SJSA1 (cell line): ENCODE measurements at places on chromosomes 5 and 9. TPM values are rescaled to one million over a fixed set of nuclear protein-coding genes. Genes with fewer than 3 reads are reported as not detected.

- peaks cover 34% of the 10 kb centered on the region for H3K4me1 ChIP-seq
- peaks cover 8% of the 10 kb centered on the region for H3K27me3 ChIP-seq
- no peaks in the 10 kb centered on the region for H3K36me3 ChIP-seq
- DNase-seq = no peak
These were observed 3.9 kb downstream of the NIPAL4 start for GRCh38 chr5:157463621-157464518.

- DNase-seq = no peak
- H3K4me1 ChIP-seq = peaks cover 19% of the 10 kb centered on the region
- no peak overlapping the region for H3K27ac ChIP-seq
These were observed 280.4 kb upstream of the PTGER4 start for GRCh38 chr5:40399349-40399748.

DNA sequence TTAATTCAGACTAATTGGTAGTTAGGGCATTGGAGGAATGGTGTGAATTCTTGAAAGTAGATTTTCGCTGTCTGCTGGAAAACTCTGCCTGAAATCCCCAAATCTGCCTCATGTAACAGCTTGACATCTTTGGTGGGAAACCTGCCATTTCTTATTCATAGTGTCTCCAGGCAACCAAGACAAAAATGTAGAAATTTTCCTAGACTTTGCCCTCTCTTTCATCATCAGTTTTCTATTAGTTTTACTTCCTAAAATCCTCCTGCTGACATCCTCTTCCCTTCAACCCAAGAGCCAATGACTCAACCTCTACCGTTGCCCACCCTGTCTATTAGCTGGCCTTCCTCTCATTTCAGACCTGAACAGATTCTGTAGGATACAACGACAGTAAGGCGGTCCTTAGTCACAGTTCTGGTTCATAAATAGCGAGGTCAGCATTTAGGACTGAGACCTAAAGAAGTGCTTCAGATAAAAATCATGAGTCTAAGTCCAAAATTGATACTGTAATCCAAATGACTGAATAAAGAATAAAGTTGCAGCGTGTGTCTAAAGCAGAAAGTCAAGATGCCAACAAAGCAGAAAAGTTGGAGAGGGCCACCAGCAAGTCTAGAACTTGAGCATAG lies 133.9 kb downstream of the MUSK start:
- DNase-seq = no peak
- H3K27ac ChIP-seq = no peak overlapping the region
- no peaks in the 10 kb centered on the region for H3K27me3 ChIP-seq
- no peak overlapping the region for H3K4me3 ChIP-seq

GRCh38 chr5:42878550-42878949 lies 66.9 kb upstream of the SELENOP start:
- no peaks in the 10 kb centered on the region; the same call in none of the 2 replicates for H3K27me3 ChIP-seq
- no peak overlapping the region for H3K4me3 ChIP-seq
- DNase-seq = no peak
- H3K4me1 ChIP-seq = no peaks in the 10 kb centered on the region
- no peak overlapping the region for H3K27ac ChIP-seq
- no peaks in the 10 kb centered on the region for H3K36me3 ChIP-seq

GRCh38 chr9:92206488-92206887 lies 87.0 kb downstream of the IARS1 start:
- H3K27ac ChIP-seq = no peak overlapping the region
- no peaks in the 10 kb centered on the region for H3K4me1 ChIP-seq
- no peak overlapping the region for H3K4me3 ChIP-seq
- no peaks in the 10 kb centered on the region for H3K27me3 ChIP-seq
- no peak for DNase-seq
- peaks cover 38% of the 10 kb centered on the region for H3K36me3 ChIP-seq

DNA sequence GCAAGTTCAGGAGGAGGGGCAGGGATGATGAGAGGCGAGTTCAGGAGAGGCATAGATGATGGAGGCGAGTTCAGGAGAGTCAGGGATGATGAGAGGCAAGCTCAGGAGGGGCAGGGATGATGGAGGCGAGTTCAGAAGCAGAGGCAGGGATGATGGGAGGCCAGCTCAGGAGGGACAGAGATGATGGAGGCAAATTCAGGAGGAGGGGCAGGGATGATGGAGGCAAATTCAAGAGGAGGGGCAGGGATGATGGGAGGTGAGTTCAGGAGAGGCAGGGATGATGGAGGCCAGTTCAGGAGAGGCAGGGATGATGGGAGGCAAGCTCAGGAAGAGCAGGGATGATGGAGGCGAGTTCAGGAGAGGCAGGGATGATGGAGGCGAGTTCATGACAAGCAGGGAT lies 17.8 kb upstream of the SPOCK1 start:
- no peak overlapping the region for H3K4me3 ChIP-seq
- H3K36me3 ChIP-seq = no peaks in the 10 kb centered on the region
- H3K4me1 ChIP-seq = no peaks in the 10 kb centered on the region
- H3K27ac ChIP-seq = no peak overlapping the region

The CCL27 gene
- total RNA-seq = not detected in 2 replicates

DNA sequence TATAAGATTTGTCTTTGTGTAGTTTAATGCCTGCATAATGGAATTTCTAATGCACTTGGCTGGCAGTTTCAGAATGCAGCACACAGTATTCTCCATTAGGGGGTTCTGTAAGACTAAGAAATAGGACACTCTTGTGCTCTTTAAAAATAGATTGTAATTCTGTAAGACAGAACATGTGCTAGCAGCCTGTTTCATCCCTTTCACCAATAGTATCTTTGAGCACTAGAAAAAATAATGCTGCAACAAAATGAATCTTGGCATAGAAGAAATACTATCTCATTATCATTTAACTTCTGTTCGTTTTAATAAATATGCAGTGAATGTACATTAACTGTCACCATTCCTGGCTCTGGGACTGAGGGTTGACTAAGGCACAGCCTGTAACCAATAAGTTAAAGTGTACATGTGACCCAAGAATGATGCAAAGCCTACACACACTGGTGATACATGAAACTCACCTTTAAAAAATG lies 23.8 kb upstream of the ZNF622 start:
- no peaks in the 10 kb centered on the region for H3K36me3 ChIP-seq
- no peak overlapping the region for H3K27ac ChIP-seq
- H3K4me3 ChIP-seq = no peak overlapping the region
- DNase-seq = no peak
- H3K27me3 ChIP-seq = peaks cover 12% of the 10 kb centered on the region; the same call in 1 of the 2 replicates

DNA sequence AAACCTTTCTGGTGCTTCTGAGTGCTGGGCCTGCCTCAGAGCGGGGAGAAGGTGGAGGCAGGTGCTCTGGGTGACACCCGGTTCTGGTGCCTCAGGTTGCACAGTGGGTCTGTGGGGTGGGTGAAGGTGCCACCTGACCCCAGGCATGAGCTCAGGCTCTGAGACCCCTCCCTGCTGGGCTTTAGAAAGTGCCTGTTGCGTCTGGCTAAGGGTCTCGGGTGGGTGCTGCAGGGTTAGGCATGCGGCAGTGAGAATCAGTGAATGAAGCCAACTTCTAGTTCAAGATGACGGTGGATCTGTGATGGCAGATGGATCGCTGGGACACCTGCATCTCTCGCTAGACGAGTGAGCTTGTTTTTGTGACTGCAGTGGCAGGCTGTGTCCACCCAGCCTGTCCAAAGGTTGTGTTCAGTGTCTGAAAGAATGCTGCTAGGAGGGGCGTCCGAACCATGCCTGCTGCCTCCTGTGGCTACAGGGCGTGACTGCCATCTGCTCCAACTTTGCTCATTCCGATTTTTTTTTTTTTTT lies 5.0 kb downstream of the SQSTM1 start:
- H3K27ac ChIP-seq = no peak overlapping the region
- no peak for DNase-seq
- H3K4me1 ChIP-seq = peaks cover 12% of the 10 kb centered on the region

DNA sequence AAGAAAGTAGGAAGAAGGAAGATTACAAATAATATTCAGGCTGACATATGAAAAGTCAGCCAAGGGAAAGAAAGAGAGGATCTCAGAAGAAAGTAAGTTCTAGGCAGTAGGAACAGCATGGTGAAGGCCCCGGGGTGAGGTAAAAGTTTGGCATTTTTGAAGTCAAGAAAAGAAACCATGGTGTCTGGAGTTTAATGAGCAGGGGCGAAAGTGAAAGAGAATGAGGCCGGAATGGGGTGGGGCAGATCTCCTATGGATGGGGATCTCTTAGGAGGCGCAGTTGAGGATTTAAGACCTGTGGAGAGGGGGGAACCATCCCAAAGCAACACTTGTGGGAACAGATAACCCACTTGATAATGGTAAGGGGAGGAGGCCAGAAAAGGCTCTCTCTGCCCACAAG lies 42.3 kb upstream of the SMAD5 start:
- peaks cover 8% of the 10 kb centered on the region for H3K4me1 ChIP-seq
- no peaks in the 10 kb centered on the region for H3K36me3 ChIP-seq
- H3K27me3 ChIP-seq = peaks cover 8% of the 10 kb centered on the region; the same call in 1 of the 2 replicates
- DNase-seq = peak; percentile 37

The MCIDAS gene
- total RNA-seq = 0.08 and 3.0 TPM in 2 replicates
